Germinal center (tissue), 1 donor: ENCODE measurements at places on chromosomes 1 and 21.
A peak's percentile ranks its signal among the peaks of the same experiment; 100 is the strongest.

GRCh38 chr1:116501125-116501869 lies 69.5 kb downstream of the CD58 start:
- DNase-seq, result no peak

GRCh38 chr1:157968508-157968907 lies 24.9 kb upstream of the KIRREL1 start:
- no peak for DNase-seq

DNA sequence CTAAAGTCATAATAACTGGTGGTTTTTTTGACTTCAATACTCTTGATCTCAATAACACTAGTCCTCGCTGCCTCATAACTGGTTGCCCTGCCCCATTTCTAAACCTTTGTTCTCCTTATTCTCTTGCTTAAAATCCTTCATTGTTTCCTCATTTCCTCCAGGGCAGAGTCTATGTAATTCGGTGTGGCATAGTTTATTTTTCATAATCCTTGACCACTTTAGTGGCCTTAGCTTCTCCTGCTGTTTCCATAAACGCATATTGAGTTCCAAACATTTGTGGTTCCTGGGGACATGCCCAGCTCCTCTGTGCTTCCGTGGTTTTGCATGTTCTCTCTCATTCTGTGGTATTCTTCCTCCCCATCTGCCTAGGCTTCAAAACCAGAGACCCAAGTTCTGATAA lies 19.0 kb upstream of the TLCD4 start:
- no peak for DNase-seq

DNA sequence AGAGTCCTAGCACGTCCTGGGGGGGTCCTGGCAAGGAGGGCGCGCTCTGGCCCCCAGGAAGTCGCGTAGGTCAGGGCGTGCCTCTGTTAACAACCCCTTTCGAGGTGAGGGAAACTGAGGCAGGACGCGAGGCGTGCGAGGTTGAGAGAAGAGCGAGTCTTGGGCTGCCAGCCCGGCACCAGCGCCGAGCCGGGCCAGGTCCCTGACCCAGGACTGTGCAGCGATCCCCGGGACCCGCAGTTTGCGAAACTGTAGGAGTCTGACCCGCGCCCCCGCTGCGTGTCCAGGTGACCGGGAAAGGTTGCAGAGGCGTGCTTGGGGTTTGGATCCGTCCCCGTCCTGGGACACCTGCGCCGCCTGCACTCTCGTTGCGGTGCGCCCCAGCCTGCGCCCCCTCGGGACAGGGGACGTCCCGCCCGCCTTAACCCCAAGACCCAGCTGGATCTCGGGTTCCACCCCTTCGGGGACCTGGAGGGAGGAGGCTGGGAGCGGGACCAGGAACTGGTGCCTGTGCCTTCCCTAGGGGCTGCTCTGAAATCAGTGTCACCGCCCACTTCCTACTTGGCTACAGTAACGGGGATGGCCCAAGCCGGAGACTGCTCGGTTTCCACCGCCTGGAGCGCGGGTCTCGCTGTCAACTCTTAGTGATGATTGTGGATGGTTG lies 493 bp downstream of the DISC1 start:
- DNase-seq, result peak; percentile 24

- DNase-seq, result no peak
These were observed 4.5 kb downstream of the SH3GLB1 start for GRCh38 chr1:86708920-86709319.
